ENCODE measurements at places on chromosomes 3 and 15. TPM values are rescaled to one million over a fixed set of nuclear protein-coding genes. Genes with fewer than 3 reads are reported as not detected.

CKMT1A gene
- total RNA-seq: 1.9 TPM

BFSP2 gene
- not detected for total RNA-seq

- no peak for DNase-seq
Observed at GRCh38 chr3:192880313-192880712, 37.3 kb downstream of the MB21D2 start.

GRCh38 chr3:43817825-43818224, 127.1 kb downstream of the ABHD5 start:
- DNase-seq: no peak

NANOGP8 gene
- total RNA-seq: not detected

- no peak for DNase-seq
Observed at GRCh38 chr3:112459750-112460149, 39.5 kb downstream of the BTLA start.

- peak; percentile 0 for DNase-seq
Observed at GRCh38 chr3:84547971-84548970, 410.5 kb upstream of the CADM2 start.

GRCh38 chr15:90760661-90761232, 43.6 kb downstream of the BLM start:
- DNase-seq: no peak

- DNase-seq: no peak
Observed at GRCh38 chr15:62253294-62253693, 88.2 kb upstream of the C2CD4B start.

GRCh38 chr3:1147819-1148218, 55.0 kb downstream of the CNTN6 start:
- DNase-seq: no peak

SCAANT1 gene
- total RNA-seq: not detected

- DNase-seq: no peak
Observed at GRCh38 chr3:185737020-185737419, 87.8 kb downstream of the IGF2BP2 start.

GRCh38 chr3:188817103-188817934, 354.5 kb upstream of the TPRG1 start:
- peak; percentile 6 for DNase-seq

GPR62 gene
- not detected for total RNA-seq

- DNase-seq: no peak
Observed at GRCh38 chr3:155317211-155317610, 23.7 kb upstream of the STRIT1 start.

- DNase-seq: no peak
Observed at GRCh38 chr3:59321881-59322540, 272.2 kb upstream of the CFAP20DC start.

DNA sequence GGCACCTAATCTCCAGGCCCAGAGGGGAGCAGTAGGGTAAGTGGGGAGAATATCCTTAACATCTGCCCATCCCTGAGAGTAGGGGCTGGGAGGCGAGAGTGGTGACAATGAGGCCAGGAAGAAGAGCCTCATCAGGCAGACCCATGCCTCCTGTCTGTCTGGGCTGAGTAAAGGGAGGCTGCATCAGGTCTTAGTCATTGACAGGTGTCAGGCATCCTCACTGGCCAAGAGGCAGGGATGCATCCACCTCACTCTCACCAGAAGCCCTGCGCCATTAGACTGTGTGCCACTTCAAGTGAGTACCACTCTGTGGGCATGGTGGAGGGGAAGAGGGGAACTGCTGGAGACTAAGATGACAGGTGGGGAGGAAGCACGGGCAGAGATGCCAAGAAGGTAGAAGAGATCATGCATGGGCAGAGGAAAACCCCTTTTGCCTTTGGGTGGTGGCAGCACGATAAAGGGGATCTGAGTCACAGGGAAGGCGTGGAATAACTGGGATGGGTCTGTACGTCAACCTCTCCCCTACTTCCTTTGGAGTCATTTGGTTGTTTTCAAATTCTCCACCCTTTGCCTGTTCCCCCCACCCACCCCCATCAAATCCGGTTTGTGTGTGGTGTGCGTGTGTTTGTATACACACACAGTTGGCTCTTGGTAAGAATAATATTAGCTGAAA, 14.1 kb downstream of the ANAPC13 start:
- DNase-seq: no peak

FOXL2NB gene
- total RNA-seq: not detected

SEMA3G gene
- 0.31 TPM for total RNA-seq

GRCh38 chr3:194259982-194260766, 91.0 kb downstream of the CPN2 start:
- no peak for DNase-seq

DNA sequence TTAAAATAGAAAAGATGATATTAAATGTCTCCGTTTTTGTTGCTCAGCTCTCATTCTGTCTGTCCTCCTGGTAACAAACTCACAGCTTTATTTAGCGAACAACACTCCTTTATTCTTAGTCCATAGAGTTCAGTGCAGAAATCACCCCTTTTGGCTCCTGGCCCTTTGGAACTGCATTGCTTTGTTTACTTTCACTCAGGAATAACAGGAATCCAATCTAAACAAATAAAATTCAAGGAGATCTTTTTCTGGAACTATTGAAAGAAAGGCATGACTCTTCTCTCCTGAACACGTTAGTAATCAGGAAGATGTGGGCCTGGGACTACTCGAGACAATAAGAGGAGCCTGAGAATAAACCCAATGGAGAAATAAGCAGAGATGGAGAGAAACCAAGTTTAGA, 409.2 kb downstream of the DIPK2A start:
- no peak for DNase-seq

- peak; percentile 59 for DNase-seq
Observed at GRCh38 chr3:65996589-65996988, 42.1 kb downstream of the MAGI1 start.

MSL2 gene
- 8.2 TPM for total RNA-seq

GRCh38 chr3:72234391-72234790, 449.4 kb upstream of the PROK2 start:
- DNase-seq: no peak
